SHP77 treated with DMSO at 0.1 percent for 48 hours (cell line): ENCODE measurements at places on chromosomes 7 and 10.

DNA sequence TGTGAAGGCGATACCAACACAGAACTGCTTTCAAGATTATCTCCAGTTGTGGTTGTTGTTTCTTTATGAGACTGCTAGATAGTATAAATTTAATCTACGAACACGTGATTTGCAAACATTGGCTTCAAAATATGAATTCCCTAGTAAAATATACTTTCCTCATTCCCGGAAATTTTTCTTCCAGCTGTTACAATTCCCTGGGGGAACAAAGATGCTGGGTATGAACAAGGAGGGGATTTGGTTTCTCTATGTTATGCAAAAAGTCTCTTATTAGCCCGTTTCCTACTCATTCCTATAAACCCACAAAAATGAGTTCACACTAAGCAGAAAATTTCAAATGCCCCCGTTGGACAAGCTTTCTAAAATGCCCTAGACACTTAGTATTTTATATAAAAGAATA is 928.3 kb downstream of the CNTNAP2 start:
- no peak for DNase-seq

DNA sequence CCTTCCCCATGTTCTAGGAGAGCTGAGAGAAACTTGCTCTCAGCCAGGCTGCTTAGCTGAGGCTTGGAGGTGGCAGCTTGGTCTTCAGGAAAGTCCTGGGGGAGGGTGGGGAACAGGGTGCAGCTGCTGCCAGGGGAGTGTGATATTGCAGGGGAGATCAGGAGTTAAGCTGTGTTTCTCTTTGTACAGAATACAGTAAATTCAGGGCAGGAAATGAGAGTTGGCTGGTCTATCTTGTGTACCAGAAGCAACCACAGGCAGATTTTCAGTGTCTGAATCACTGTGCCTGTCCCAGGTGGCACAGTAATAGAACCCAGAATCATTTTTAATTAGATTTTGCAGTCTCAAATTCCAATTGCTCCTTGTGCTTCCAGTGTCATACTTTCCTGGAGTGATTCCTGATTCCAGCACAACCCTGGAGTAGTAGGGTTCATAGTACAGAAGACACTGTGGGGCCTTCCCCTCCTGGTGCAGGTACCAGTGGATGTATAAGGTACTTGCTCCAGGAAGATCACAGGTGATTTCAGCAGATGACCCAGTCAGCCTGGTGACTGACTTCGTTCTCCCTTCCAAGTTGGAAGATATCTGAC is 94.0 kb upstream of the TARP start:
- DNase-seq = no peak

DNA sequence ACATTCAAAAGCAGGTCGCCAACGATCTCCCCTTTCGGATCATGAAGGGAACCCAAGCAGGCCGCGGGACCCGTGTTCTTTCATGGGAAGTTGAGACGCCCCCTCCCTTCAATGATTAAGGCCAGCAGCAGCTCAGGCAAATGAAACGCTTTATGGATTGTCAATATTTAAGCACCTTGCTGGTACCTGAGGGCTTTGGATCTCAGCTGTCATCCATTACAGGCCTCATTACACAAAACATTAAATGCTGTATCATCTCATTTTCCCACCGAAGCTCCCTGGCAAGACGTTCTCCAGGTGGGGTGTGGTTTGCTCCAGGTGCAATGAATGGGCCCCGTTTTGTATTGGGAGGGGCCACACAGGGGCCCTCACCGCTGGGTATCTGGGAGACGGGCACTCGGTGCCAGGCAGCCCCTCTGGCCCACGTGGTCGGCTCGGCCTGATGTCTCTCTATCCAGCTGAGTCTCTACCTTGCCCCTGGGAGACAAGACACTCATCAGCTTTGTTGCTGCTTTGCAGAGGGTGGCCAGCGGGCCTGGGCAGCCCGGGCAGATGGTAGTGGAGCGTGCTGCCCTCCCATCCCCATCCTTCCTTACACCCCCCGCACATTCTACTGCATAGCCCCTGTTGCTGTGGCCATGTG is 456.1 kb upstream of the FOXK1 start:
- no peak for DNase-seq

- DNase-seq = no peak
Observed at GRCh38 chr10:96978621-96979154, 146.6 kb downstream of the LCOR start.

- DNase-seq = no peak
Observed at GRCh38 chr7:150379441-150380379, 580 bp downstream of the ZNF775 start.

GRCh38 chr7:87878208-87878735 is 2.0 kb downstream of the DBF4 start:
- DNase-seq = no peak

GRCh38 chr7:24722386-24723177 is 34.7 kb downstream of the GSDME start:
- peak; percentile 16 for DNase-seq
